Caco-2 (cell line): ENCODE measurements at places on chromosomes 12 and 14. TPM values are rescaled to one million over a fixed set of nuclear protein-coding genes. Genes with fewer than 3 reads are reported as not detected.

GPR68 gene
- total RNA-seq: 0.14 TPM in 2 replicates

- no peaks in the 10 kb centered on the region for H3K4me1 ChIP-seq
- no peak for DNase-seq
- H3K27ac ChIP-seq: no peak overlapping the region
- no peak overlapping the region for H3K4me3 ChIP-seq
- H3K27me3 ChIP-seq: no peaks in the 10 kb centered on the region
Observed at GRCh38 chr12:113054948-113055486, 1.5 kb upstream of the DTX1 start.

- H3K36me3 ChIP-seq: no peaks in the 10 kb centered on the region
- no peak overlapping the region for H3K4me3 ChIP-seq
- no peaks in the 10 kb centered on the region for H3K27me3 ChIP-seq
- DNase-seq: no peak
Observed at GRCh38 chr12:19021646-19022045, 107.9 kb upstream of the PLEKHA5 start.

- DNase-seq: no peak
- no peaks in the 10 kb centered on the region for H3K36me3 ChIP-seq
- no peak overlapping the region for H3K4me3 ChIP-seq
Observed at GRCh38 chr14:53547593-53547992, 394.5 kb upstream of the DDHD1 start.

GRCh38 chr14:103372552-103373304, 12.5 kb upstream of the MARK3 start:
- no peak for DNase-seq
- H3K4me3 ChIP-seq: no peak overlapping the region
- H3K4me1 ChIP-seq: no peaks in the 10 kb centered on the region
- no peak overlapping the region for H3K27ac ChIP-seq
- no peaks in the 10 kb centered on the region for H3K27me3 ChIP-seq

- H3K4me3 ChIP-seq: no peak overlapping the region
- no peak for DNase-seq
- H3K4me1 ChIP-seq: no peaks in the 10 kb centered on the region
- no peak overlapping the region for H3K27ac ChIP-seq
- no peaks in the 10 kb centered on the region for H3K36me3 ChIP-seq
Observed at GRCh38 chr14:53515276-53515675, 362.2 kb upstream of the DDHD1 start.

GRCh38 chr12:130574402-130574801, 141.7 kb downstream of the RIMBP2 start:
- no peaks in the 10 kb centered on the region for H3K4me1 ChIP-seq
- H3K27me3 ChIP-seq: no peaks in the 10 kb centered on the region
- no peak for DNase-seq
- H3K4me3 ChIP-seq: no peak overlapping the region
- H3K27ac ChIP-seq: no peak overlapping the region

DNA sequence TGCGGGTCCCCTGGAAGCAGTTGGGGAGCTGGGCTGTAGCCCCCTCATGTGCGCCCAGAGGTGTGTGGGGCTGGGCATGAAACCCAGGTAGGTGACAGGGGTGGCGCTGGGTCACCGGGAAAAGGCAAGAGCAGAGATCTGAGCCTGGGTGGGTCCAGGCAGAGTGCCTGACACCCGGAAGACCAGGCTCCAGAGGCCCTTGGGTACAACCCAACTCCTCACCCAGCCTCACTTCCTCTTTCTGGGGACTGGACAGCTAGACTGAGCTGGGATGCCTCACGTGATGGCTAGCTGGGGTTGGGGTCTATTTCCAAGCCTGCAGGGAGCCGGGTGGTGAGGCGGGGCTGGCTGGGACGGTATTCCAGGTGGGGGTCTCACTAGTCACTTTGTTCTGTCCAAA, 16.3 kb upstream of the CYP46A1 start:
- no peak overlapping the region for H3K27ac ChIP-seq
- no peak overlapping the region for H3K4me3 ChIP-seq
- no peaks in the 10 kb centered on the region for H3K36me3 ChIP-seq
- H3K27me3 ChIP-seq: no peaks in the 10 kb centered on the region

- no peaks in the 10 kb centered on the region for H3K36me3 ChIP-seq
- H3K27me3 ChIP-seq: no peaks in the 10 kb centered on the region
- no peak overlapping the region for H3K27ac ChIP-seq
- no peak for DNase-seq
- H3K4me1 ChIP-seq: no peaks in the 10 kb centered on the region
- no peak overlapping the region for H3K4me3 ChIP-seq
Observed at GRCh38 chr12:75738486-75738885, 227.1 kb upstream of the KRR1 start.
